ENCODE measurements at places on chromosomes 12 and 14. TPM values are rescaled to one million over a fixed set of nuclear protein-coding genes. Genes with fewer than 3 reads are reported as not detected.

DNA sequence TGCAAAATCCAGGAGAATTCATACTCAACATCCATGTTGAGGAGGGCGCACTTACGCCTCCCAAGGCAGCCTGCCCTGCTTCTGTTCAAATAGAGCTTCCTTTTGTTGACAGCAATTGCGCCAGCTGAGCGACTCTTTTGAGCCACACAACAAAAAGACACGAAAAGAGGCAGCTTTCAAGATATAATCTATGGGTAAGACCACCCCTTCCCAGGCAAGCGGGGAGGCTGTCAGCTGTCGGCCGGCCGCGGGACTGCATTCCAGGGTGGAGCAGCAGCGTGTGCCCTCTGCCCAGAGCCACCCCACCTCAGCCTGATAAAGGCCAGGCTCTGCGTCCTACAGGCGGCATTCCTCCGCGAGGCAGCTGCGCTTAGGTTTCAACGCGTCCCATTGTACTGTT, 15.8 kb upstream of the STAB2 start:
- DNase-seq, result peak; percentile 51

DNA sequence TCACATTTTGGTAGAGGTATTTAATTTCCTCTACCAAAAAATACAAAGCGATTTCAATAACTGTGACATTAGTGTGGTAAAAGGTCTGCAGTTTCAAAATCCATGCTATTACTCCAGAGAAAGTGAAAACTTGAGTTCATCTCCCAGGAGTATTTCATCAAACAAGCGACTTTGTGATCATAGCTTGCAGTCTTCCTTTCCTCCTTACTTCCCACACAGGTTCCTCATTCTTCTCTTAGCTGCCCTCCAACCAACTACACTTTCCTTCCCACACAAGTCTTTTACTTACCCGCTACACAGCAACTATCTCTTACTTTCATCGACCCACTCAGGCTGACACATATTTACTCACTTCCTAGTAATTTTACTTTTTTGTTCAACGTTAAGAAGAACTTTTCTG, 413.4 kb upstream of the USP15 start:
- no peak for DNase-seq

DNA sequence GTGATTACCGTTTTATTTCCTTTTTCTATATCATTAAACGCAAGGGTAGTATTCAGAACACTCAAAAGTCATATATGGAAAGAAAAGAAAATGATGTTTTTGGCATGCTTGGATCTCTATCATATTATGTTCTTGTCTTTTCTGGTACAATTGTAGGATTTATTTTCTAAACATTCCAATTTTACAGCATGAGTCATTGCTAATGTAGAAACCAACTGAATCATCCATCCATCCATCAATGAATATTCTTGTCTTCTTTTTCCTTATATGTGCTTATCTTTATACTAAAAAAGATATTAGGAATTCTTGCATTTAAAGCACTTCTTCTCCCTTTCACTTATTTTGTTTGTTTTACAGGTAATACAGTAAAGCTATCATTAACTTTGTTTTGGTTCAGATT, 20.4 kb upstream of the AMIGO2 start:
- DNase-seq, result no peak

GRCh38 chr14:95057851-95058250, 99.5 kb downstream of the DICER1 start:
- DNase-seq, result no peak

- DNase-seq, result no peak
Observed at GRCh38 chr12:100348657-100349454, 8.0 kb upstream of the SLC17A8 start.

DNA sequence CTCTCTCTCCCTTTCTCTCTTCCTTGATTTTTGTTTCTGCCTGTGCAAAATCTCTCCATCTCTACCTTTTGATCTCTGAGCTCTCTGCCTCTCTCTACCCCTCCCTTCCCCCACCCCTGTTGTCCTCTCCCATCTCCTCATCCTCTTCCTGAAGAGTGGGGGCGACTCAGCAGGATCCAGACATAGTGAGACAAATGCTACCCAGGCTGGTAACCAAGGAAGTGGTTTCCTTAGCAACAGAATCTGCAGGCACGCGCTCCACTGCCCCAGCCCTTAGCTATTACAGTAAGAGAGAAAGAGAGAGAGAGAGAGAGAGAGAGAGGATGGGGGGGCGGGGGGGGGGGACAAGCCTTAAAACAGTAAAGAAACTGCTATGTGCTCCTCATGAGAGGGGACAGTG, 85.6 kb downstream of the CMKLR1 start:
- DNase-seq, result peak; percentile 54

GRCh38 chr14:75646762-75647161, 13.9 kb downstream of the ERG28 start:
- no peak for DNase-seq

DNA sequence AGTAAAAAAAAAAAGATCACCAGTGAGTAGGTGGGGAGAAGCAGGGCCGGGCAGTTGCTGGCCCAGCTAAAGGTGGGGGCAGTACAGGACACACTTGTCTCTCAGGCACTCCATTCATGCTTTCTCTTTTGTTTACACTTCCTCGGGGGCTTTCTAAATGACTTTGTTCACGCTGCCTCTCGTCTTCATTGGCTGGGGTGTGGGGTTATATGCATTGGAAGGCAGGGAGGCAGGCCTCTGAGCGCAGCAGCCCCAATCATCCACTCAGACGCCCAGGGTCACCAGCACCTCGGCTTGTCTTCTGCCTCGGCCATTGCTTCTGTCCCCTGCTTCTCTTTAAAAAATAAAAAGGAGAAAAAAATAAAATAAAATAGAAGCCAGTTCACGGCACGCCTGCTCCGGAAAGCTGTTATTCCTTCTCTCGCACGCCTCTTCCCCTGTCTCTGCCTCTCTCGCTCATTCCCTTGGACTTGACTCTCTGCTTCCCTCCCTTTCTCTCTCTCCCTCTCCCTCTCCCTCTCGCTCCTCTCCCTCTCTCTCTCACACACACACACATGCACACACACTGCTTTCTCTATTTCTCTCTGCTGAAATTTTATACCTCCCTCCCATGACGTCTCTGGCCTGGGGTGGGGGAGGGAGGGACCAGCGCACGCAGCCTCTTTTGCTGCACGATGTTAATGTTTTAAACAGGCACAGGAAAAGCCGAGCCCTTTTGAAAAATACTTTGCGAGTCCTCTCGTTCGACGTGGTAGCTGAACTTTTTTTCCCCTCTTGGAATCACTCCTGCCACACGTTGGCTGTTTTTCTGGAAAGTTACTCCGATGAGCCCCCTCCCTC, at the start of gene TGFB3:
Gene TGFB3 (minus strand): TSS at position 570 of the 840 bp plus-strand sequence. CDS start 1,102 bp downstream, outside the sequence.
- DNase-seq, result peak; percentile 95

DNA sequence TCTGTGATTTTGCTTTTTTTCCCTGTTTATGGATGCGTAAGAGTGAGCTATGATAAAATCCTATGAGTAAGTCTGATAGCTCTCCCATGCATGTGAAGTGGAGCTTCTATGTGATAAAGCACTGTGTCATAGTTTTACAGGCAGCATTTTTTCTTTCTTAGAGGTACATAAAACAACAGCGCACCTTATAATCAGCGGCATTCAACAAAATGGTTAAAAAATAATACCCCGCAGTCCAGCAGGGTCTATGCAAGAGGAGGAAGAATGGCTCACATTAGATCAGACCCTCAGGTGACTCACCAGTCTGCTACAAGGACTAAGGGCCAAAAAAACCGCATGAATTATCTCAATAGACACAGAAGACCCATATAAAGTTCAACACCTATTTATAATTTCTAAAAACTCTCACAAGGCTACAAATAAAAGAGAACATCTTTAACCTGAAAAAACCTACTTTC, 33.0 kb upstream of the TMEM179 start:
- no peak for DNase-seq

LBHD2 gene
- total RNA-seq, result not detected

DNA sequence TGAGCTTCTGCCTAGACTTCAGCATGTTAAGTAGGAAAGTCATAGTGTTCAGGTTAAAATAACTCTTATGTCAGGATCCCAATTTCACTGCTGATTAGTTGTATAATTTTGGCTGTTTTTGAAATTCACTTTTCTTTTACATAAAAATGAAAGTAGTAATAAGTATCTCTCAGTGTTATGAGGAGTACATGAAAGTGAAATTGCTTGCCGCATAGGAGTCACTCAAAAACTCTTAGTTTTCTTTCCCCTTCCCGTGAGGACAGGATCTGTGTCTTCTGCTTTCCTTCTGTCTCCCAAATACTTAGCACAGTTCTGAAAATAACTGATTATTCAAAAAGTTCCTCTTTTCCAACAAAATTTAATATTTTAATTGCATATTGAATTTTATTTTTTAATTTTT, 100.5 kb downstream of the SLC38A4 start:
- DNase-seq, result no peak

GRCh38 chr14:64186231-64187129, 107.7 kb downstream of the ESR2 start:
- peak; percentile 70 for DNase-seq

GRCh38 chr12:11663130-11663529, 13.7 kb downstream of the ETV6 start:
- DNase-seq, result no peak

- no peak for DNase-seq
Observed at GRCh38 chr14:92440345-92441003, 73.1 kb upstream of the RIN3 start.

DNA sequence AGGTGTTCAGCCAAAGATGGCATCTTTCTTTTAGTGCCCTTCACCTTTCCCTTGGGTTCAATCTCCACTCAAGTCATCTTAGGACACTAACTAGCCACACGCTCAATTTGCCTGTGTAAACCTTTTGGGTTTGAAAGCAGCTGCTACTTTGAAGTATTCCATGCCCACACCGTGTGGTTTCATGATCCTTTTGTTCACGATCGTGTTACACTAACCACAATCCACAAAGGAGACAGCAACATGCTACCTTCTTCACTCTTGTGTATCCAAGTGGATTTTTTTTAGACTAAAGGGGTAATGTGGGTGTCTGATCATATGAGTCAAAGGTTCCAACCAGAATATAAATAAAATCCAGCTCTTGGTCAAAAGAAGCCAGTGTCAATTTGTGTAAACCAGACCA, 122.7 kb upstream of the FAR2 start:
- no peak for DNase-seq

TMEM253 gene
- total RNA-seq, result 0.43 TPM

GPHN gene
- total RNA-seq, result 51.6 TPM

GRCh38 chr14:105533391-105533790, 7.0 kb downstream of the TMEM121 start:
- no peak for DNase-seq

DNA sequence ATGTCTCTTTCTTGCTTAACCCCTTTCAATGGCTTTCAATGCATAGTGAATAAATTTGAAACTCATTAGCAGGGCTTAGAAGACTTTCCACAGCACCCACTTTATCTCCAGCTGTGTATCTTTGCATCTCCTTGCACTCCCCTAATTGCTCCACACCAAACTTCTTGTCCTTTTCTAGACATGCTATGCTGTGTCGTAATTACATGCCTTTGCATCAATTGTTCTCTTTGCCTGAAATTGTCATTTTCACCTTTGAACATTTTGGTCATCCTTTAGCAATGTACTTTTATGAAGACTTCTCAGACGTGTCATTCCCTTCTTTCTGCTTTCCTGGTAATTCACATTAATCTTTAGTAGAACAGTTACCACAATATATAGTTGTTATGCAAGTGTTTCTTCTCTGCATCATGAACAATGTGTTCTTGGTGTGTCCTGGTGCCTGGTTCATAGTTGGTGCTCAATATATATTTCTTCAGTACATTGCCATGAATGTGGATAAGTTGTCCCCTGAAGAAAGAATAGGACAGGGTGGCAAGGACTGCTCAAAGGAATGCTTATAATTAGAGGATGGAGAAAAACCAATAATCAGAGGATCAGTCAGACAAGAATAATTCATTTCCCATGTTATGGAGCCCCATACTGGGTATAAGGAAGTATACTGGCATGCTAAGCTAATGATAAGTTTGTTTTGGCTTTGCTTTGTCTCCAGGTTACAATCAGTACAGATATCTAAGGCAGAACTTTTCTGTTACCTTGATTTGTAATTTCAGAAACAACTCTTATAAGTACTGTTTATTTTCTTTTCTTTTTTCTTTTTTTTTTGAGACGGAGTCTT, 27.2 kb downstream of the ARF6 start:
- DNase-seq, result no peak

DNA sequence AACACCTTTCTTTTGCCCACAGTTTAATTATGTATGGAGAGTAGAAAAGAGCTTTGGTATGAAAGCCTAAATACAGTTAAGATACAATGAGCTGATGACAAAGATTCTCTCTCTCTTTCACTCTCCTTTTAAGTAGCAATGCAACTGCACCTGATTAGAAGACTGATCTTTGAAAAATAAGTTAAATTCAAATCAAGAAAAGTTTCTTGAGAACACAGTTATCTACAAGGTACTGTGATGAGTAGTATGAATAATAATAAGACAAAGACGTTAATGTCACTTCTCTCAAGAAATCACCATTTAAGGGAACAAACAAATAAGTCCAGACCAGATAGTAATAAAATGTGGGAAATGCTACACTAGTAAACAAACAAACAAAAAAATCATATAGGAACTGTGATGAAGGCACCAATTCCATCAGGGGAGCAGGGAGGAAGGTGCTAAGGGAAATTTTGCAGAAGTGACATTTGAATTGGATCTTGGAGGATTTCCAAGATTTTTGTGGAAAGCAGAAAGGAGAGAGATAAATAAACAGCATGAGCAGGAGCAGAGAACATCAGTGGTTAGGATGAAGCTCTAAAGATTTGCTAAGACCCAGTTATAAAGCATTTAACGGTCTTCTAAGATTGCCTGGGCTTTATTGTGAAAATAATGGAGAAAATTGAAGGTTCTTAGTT, 65.2 kb upstream of the STK38L start:
- DNase-seq, result no peak

GRCh38 chr12:93090731-93091172, 161.7 kb upstream of the EEA1 start:
- DNase-seq, result no peak

GRCh38 chr12:3055026-3055703, 22.0 kb upstream of the TSPAN9 start:
- peak; percentile 80 for DNase-seq

DNA sequence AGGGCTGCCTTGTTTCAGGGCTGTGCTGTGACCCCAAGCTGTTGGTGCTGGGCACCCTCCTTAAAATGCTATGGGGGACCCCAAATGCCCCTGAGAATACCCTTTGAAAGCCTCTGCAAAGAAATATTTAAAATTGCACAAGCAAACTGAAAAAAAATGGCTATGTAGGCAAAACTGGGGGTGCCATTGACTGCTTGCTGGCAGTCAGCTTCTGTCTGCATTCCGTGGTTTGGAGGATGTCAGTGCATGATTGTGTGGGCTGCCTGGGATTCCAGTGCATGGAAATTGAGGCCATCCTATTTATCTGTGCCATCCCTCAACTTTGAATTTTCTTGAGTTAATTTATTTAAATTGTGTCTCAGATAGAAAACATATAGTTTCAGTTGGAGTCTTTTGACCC, 113.7 kb upstream of the RTL1 start:
- DNase-seq, result no peak

DNA sequence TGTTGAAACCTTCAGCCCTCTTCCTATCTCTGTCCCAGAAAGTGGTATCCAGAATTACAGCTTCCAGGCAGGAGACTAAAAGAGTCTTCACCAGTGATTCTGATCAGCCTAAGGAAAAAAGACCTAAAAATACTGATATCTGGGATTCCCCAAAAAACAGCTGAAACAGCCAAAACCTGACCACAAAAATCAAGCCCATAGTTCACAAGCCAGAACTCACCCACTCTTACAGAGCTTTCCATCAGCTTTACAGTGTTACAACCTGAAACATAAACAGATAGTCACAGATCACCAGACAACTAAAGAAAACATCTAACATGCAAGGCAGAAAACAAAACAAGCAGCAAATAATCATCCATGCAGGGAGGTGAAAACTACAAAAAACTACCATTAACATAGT, 26.0 kb upstream of the TSPAN8 start:
- DNase-seq, result no peak
